ENCODE measurements at places on chromosomes 11 and 22.

GRCh38 chr11:69212798-69213110 lies 57.0 kb downstream of the SMIM38 start:
- DNase-seq: no peak

GRCh38 chr11:79331203-79331901 lies 109.5 kb downstream of the TENM4 start:
- no peak for DNase-seq

DNA sequence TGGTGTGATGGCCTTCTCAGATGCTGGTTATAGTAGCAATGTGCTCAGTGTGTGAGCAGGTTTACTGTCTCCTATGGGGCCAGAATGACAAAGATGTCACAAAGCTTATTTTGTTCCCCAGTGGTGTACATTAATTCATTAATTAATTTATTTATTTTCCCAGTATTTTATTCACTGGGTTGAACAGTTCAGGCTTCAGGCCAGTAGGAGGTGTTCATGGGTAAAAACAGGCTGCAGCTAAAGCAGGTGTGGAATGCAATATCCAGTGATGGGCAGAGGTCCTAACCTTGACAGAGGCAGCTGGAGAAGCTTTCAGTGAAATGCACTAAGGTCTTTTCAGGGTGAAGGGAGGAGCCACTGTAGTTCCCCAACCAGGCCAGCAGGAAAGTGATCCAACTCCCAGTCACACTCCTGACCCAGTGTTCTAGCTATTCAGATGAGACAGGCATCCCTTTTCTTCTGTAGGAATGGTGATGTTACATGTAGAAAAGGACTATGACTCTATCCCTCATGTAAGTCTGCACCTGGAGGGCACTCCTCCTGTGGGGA lies 7.8 kb upstream of the FANCF start:
- DNase-seq: no peak

GRCh38 chr11:61287338-61287977 lies 7.7 kb downstream of the VWCE start:
- DNase-seq: no peak

- peak; percentile 38 for DNase-seq
Measured at GRCh38 chr11:135075740-135076139, 663.7 kb upstream of the B3GAT1 start.

DNA sequence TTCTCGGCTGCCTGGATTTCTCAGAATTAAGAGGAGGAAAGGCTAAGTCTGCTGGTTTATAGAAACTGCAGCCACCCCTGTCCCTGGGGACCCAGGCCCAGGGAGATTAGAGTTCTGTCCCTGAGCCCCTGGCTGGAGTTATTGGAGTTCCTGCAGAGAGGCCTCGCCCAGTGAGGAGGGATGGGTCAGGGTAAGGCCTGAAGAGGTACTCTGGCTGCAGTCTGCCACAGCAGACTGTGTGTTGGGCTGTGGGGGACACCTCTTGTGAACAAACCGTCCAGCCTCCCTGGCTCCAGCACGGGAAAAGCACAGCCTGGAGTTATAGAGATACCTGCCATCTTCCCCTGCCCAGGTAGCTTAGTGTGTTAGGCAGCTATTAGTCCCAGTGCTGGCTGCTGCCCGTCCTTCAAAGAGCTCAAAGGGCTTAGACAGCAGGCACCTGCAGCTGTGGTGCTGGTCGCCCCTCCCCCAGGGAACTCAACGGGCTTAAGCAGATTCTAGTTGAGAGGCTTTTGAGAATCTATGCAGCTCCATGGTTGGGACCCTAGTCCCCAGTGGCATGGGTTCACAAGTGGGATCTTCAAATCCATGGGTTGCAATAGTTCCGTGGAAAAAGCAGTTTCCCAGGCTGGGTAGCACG lies 36.6 kb upstream of the MUC15 start:
- DNase-seq: no peak

DNA sequence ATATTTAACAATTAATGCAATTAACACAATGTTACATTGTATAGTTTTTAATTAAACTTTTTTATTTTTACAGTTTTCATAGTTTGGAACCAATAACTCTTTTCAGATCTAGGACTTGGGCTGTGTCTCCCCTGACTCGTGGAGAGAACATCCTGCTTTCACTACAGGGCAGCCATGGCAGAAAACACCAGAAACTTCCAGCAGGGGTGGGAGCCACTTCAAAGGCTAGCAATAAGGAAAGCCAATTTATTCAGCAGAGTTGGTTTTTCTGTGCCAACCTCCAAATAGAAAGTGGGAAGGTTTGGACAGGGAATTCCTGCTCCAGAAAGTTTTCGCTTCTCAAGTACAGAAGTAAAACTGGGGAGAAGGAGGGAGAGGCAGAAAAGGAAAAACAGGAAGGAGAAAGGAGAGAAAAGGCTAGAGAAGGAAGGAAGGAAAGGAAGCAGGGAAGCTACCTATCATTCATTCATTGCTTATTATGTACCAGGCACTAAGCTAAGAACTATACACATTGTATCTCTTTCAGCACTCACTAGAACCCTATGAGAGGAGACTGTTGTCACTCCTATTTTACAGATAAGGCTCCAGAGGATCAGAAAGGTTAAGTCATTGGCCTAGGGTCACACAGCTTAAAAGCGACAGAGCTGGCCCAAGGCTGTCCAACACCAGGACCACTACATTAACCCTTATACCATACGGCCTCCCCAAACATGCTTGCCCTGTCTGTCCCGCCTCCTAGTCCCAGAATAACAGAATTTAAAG lies 54.8 kb upstream of the CREB3L1 start:
- no peak for DNase-seq

DNA sequence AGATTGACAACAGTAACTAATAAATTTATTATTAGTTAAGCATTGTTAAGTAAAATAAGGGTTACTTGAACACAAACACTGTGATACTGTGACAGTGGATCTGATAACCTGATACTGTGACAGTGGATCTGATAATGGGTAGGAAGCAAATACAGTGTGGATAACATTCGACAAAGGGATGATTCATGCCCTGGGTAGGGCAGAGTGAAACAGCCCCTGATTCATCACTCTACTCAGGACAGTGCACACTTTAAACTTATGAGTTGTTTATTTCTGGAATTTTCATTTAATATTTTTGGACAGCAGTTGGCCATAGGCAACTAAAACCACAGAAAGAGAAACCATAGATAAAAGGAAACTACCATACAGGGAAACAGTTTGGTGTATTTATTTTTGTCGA lies 60.8 kb upstream of the CTSC start:
- no peak for DNase-seq

DNA sequence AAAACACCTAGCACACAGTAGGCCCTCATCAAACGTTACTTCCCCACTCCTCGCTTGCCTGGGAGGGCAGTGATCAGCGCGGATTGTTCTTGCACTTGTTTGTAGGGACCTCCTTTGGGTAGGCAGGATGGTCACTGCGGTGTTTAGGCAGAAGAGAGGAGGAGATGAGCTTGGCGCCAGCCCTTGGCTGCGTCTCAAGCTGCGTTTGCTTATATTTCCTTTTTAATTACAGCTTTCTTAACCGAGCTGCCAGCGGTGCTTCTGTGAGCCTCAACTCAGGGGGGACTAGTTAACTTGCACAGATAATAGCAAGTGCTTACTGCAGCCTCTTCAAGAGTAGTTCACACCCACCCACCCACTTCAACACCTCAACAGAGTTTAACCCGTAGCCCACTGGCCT lies 15.1 kb downstream of the IFT27 start:
- DNase-seq: no peak

DNA sequence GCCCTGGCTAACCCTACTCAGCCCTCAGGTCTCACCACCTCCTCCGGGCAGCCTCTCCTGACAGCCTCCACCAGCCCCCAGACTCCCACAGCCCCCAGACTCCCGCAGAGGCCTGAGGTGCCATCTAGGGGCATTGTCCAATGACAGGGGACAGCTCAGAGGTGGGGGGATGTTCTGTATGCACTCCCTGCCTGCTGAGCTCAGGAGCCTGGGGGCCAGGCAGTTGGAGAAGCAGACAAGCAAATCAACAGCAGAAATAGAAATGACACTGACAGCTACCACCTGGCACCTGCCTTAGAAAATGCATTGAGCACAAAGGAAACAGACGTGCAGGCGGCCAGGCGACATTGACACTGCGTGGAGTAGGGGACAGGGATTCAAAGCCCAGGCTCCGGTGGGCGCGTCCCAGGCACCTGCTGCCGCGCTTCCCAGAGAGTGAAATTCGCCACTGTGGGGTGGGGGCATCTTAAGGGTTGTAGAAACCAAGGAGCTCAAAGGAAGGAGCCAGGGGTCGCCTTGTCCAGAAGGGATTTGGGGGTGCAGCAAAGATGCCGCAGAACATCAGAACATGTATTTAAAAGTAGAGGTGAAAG lies 22.5 kb upstream of the WNT7B start:
- DNase-seq: no peak

GRCh38 chr11:96309016-96309642 lies 33.9 kb downstream of the MAML2 start:
- DNase-seq: no peak

- DNase-seq: no peak
Measured at GRCh38 chr11:107819361-107820014, 39.1 kb downstream of the SLC35F2 start.

- DNase-seq: no peak
Measured at GRCh38 chr11:32290783-32291182, 144.6 kb downstream of the WT1 start.

- DNase-seq: no peak
Measured at GRCh38 chr11:61342207-61342803, 9.3 kb downstream of the TKFC start.

- DNase-seq: no peak
Measured at GRCh38 chr11:68116126-68116525, 5.1 kb downstream of the CHKA start.

DNA sequence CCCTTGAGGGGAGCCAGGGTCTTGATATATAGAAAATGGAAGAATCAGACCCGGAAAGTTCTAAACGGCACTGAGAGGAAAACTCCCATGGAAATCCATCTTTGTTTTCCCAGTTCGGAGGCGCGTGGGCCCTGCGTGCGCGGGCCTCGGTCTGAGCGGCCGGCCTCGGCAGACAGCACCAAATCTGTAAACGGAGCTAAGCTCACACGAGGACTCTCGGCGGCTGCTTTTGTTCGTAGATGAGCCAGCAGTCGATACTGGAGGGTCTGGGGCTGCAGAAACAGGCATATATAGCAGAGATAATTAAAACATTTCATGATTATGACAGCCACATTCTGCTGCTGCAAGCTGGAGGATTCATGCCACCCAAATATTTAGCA lies 68.5 kb upstream of the PPARA start:
- DNase-seq: no peak

GRCh38 chr22:27385261-27385998 lies 416.1 kb downstream of the MN1 start:
- no peak for DNase-seq

DNA sequence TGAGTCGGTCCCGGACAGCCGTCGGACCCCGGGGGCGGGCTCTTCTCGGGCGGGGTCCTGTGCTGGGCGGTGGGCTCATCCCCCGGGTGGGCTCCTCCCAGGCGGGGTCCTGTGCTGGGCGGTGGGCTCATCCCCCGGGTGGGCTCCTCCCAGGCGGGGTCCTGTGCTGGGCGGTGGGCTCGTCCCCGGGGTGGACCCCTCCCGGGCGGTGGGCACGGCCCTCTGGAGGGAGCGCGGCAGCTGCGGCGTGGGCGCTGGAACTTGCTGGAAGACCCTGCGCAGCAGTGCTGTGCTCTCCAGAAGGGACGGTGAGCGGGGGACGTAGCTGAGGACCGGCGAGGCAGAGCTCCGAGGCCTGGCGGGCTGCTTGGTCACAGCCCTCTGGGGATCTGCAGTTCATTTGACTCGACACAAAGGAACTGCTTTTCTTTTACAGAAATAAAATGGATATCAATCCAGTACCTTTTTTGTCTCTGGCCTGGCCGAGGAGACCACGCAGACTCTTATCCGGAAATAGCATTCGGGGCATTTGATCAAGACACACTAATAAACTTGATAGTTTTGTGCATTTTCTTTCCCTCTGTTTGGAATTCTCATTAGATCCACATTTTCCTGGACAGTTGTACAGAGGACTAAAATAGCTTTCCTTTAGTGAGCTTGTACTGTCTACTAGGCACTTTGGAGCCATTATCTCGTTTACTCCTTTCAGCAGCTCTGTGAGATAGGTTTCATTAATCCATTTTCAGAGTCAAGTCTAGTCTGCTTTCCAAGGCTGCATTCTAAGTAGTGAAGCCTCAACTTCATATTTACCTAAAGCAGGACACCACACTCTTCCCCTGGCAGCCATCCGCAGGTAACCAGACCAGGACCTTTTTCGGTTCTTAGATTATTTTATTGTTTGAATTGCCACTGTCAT lies 812 bp downstream of the JAM3 start:
- DNase-seq: no peak

- no peak for DNase-seq
Measured at GRCh38 chr22:22925805-22926369, 38.3 kb downstream of the IGLL5 start.

- DNase-seq: no peak
Measured at GRCh38 chr11:84021291-84021690, 735.1 kb upstream of the CCDC90B start.

DNA sequence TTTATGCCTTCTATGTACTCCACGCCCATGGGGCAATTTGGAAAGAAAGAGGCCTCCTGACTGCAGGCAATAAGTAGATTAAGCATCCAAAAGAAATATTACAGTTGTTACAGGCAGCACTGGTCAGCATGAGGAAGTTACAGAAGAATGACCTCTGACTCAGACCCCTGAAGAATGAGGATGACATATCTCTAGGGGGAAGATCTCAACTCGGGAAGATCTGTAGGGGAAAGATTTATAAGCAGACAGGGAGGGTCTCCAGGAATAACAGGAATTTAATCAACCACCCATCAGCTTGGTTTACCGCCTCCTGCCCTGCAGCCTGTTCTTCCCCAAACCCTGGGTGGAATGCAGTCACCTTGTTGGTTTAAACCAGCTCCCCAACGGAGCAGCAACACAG lies 58.0 kb downstream of the RCN1 start:
- DNase-seq: no peak

- DNase-seq: no peak
Measured at GRCh38 chr22:28072066-28072465, 153.0 kb upstream of the PITPNB start.

- DNase-seq: no peak
Measured at GRCh38 chr11:19592842-19593241, 119.8 kb upstream of the NAV2 start.

GRCh38 chr11:134041791-134042696 lies 26.8 kb upstream of the JAM3 start:
- DNase-seq: no peak

- DNase-seq: no peak
Measured at GRCh38 chr11:119344291-119345010, 2.1 kb downstream of the MFRP start.

All from T-helper 9 cell (primary cell).